ENCODE measurements at places on chromosomes 6 and 20. TPM values are rescaled to one million over a fixed set of nuclear protein-coding genes. Genes with fewer than 3 reads are reported as not detected.

DNA sequence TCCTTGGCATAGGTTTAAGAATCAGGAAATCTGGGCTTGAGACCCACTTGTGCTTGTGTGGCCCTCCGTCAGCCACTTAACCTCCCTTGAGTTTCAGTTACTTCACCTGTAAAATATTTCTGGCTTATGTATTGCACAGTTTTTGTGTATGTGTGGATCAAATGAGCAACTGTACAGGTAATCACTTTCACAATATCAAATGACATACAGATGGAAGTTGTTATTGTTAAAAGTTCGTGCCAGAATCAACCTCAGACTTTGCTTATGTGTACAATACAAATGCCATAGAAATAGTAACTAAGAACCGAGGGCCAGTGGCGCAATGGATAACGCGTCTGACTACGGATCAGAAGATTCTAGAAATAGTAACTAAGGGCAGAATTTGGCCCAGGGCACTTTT is 65.6 kb upstream of the KIF13A start:
- no peak for DNase-seq

- DNase-seq, result no peak
Measured at GRCh38 chr6:150547502-150548222, 52.0 kb upstream of the PLEKHG1 start.

DNA sequence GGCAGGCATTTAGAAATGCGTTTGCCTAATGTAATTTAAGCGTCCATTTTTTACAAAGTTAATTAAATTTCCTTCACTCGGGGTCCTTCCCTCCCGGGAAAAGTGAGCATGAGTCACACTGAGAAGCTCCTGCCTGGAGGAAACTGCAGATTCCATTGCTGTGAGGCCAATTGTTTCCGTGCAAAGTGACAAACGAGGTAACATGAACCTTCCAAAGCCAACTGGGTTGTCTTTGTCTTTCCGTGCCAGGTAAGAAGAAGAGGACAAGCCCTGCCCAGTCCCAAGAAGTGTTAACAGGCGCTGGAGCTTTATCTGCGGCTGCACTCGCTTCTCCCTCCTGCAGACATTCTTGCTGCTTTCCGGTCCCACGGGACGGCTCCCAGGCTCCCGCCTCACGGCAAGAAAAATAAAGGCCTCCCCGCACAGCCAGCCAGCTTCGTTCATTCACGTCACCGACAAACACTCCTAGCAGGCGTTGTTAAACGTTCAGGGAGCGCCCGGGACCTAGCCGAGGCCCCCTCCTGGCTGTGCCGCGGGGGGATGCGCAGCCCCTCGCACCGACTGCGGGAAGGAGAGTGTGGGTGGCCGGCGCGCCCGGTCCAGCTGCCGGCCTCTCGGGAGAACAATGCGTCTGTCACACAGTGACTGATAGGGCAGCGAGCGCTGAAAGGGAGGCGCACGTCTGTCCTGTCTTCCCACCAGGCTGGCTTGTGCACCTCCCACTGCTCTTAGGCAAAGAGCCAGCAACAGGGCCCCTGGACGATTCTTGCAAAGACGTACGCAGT is 61.5 kb upstream of the HDDC2 start:
- DNase-seq, result peak; percentile 61

DNA sequence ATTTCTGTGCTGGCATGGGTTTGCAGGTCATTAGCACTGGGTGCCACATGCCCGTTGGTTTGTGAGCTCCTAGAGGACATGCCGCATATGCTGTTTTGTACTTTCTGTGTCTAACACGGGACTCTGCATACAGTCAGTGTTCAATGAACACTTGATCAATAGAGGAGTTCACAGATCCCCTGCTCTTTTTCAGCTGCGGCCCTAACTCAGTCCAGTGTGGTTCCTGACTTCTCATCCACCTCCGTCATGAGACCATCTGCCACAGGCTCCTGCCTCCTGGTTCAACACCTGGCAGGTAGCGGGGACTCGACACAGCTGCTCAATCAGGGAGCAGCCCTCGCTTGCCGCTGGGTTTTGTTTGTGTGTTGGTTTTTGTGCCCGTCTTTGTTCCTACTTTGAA is 13.8 kb upstream of the BMP7 start:
- DNase-seq, result no peak

DNA sequence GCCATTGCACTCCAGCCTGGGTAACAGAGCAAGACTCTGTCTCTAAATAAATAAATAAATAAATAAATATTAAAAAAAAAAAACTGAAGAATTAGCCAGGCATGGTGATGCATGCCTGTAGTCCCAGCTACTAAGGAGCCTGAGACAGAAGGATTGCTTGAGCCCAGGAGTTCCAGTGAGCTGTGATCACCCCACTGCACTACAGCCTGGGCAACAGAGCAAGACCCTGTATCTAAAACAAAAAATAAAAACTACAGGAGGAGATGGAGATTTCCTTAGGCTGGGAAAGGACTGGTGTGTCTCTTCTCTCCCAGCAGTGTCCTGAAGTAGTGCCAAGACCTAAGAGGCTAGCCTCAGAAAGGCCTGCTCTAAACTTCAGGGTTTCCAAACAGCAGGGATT is 8.1 kb upstream of the GTF3C6 start:
- no peak for DNase-seq

- DNase-seq, result no peak
Measured at GRCh38 chr20:1623501-1624205, 3.8 kb upstream of the SIRPB1 start.

GRCh38 chr6:110356778-110357177 is 1.4 kb downstream of the METTL24 start:
- no peak for DNase-seq

GRCh38 chr6:111276736-111277135 is 189.4 kb downstream of the SLC16A10 start:
- no peak for DNase-seq

GRCh38 chr6:88992741-88993552 is 29.5 kb upstream of the RNGTT start:
- no peak for DNase-seq

DNA sequence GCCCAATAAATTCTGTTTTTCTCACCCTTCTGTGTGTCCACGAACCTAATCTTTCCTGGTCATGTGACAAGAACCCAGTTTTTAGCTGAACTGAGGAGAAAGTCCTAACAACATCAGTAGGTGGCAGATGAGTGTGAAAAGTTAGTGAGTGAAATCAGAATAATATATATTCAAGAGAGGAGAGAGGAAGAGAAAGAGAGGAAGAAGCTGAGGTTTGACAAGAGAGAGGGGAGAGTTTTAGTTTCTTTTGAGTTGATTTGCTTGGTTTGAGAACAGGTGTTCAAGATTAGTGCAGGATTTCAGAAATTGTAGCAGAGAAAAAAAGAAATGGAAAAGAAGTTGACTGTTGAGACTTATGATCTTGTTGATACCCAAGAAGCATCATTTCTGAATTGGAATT is 930.5 kb upstream of the FLRT3 start:
- DNase-seq, result no peak

Gene PDSS2
- polyA plus RNA-seq, result 17.5 TPM

Gene HLA-DRB1
- polyA plus RNA-seq, result 26.0 TPM

Gene C2
- 441 TPM for polyA plus RNA-seq

Gene PET117
- polyA plus RNA-seq, result 7.4 TPM

Gene TRIM15
- 1.6 TPM for polyA plus RNA-seq

Gene NEURL2
- polyA plus RNA-seq, result 3.7 TPM

Gene ZNF217
- polyA plus RNA-seq, result 4.2 TPM

Gene XKR7
- polyA plus RNA-seq, result not detected
